ENCODE measurements at places on chromosomes 16 and 17.

GRCh38 chr16:82345318-82345717 lies 175.3 kb upstream of the MPHOSPH6 start:
- no peak for DNase-seq

- no peak for DNase-seq
Observed at GRCh38 chr17:31605761-31606160, 214.3 kb downstream of the RAB11FIP4 start.

GRCh38 chr16:71746442-71747046 lies 22.0 kb upstream of the PHLPP2 start:
- DNase-seq: no peak

DNA sequence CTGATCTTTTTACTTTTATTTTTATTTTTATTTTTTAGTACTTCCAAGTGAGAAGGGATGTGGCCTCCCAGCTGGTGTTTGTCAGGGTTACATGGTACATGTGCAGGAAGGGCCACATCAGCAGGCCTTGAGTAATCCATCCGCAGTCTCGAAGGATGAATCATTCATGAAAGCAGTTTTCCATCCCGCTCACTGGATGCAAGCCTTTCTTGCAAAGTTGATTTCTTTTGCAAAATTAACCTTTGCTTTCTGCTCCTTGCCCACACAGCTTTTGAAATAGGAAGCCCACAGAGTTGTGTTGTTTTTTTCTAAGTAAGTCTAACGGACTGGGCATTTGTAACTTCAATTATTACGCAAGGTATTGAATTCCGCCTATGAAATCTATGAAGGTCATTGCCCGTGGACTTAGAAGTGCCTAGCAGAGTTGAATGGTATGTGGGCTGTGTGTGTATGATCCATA lies 157.4 kb downstream of the PRKCA start:
- no peak for DNase-seq

DNA sequence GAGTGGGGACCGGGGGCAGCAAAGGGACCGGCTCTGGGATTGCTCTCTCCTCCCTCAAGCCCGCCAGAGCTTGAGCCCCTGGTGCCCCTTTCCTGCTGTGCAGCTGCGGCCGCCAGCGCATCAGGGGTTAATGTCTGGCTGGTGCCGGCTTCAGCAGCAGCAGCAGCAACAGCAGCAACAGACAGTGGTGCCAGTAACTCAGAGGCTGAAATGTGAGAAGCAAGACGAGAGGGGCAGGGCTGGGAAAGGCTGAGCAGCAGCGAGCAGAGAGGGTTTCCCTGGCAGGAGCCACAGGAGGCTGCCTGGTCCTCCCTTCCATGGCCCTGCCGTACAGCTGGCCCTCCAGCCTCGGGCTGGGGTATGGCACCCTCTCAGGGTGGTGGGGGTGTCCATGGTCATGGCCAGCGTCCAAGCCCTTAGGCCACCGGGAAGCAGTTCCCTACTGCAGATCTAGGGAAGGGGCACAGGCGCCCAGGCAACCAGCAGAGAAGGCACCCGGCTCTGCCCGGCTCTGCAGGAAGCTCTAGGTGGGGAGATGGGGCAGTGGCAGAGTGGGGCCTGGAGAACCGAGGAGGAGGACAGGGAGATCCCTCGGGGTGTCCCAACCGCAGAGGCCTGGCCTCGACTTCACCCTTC lies 21.1 kb upstream of the TFAP4 start:
- no peak for DNase-seq

- no peak for DNase-seq
Observed at GRCh38 chr17:27502526-27503324, 46.5 kb downstream of the KSR1 start.

DNA sequence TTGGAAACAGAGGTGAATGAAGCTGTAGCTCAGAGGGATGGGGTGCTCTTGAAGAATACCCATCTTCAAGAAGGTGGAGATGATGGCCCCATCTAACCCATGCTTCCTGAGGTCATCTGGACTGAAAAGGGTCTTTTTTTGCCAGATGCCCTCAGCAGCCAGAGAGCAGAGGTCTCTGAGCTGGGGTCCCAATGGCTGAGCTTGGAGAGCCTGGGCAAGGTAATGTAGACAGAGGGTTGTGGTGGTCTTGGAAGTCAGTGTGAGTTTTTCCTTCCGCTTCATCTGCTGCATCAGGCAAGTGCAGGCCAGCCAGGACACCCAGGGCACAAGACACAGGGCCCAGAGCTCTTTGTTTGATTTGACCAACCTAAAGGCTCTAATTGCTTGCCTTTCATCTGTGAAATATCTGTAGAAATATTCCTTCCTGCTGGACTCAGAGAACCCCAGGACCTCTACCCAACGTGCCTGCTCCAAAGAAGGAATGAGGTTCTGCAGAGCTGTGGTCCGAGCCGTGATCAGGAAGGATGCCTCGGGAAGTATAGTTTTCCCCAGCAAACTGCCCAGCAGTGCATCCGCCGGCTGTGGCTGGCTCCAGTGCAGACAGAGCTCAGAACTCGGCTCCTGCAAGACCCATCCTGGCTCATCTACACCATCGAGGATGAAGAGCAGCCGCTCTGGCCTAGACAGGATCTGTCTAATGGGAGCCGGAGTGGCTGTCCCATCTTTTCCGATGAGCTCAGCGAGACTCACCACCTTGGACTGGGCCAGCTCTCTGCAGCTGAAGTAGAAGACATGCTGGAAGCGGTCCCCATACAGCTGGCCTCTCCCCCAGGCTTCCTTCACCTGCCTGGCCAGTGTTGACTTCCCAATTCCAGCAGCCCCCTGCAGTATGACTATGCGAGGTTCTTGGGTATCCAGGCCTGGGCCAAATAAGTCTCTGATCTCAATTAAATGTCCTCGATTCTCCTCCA lies 25.2 kb downstream of the NLRP1 start:
- no peak for DNase-seq

GRCh38 chr17:45648642-45649041 lies 135.5 kb upstream of the CRHR1 start:
- DNase-seq: no peak

DNA sequence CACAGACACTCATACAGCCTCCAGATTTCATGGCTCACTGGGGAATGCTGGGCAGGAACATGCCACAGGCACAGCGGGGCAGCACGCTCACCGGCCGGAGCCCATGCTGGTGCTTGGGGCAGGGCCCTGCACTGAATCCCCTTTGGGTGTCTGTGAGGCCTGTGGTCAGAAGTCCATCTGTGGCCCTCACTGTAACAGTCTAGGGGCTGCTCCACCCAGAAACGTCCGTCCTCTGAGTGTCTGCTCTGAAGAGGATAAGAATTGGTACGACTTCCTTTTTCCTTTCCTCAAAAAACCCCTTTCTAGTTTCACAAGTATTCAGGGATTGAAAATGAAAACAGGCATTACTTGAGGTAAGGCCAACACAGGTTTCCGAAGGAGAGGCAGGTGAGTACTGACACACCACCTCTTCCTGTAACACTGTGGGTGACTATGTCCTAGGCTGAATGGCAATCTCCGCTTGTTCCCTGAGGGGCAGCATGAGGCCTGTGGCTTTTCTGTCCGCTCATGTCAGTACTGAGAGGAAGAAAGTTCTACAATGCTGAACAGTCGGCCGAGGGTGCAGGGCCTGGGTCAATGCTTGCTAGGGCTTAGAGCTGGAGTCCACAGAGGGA lies 42.5 kb downstream of the TMEM11 start:
- DNase-seq: no peak

DNA sequence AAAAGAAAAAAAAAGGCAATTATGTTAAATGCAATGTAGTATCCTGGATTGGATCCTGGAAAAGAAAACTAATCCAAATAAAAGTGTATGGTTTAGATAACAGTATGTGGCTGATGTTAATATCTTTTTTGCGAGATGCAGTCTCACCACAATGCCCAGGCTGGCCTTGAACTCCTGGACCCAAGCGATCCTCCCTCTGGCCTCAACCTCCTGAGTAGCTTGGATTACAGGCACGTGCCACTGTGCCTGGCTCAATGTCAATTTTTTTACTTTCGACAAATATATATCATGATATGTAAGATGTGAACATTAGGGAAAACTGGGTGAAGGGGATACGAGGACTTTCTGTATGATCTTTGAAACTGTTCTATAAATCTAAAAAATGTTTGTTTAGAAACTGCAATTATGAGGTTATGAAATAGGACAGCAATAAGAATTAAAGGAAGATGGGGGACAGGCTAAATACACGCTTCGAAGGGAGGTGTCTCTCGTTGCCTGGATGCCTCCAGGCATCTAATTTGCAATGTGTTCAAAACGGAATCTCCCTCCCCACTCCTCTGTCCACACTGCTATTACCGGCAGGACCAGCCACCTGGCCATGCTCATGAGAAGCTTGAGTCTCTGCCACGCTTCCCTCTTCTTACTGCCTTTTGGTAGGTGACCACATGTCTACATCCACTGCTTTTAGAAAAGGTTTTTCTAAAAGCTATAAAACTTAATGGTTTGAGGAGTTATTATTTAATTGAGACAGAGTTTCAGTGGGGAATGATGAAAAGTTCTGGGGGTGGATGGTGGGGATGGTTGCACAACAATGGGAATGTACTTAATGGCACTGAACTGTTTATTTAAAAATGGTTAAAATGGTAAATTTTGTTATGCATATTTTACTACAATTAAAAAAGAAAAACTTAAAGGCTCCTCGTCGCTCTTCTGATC lies 15.2 kb downstream of the UBE2O start:
- no peak for DNase-seq

- no peak for DNase-seq
Observed at GRCh38 chr17:16106161-16106891, 106.7 kb downstream of the TTC19 start.

DNA sequence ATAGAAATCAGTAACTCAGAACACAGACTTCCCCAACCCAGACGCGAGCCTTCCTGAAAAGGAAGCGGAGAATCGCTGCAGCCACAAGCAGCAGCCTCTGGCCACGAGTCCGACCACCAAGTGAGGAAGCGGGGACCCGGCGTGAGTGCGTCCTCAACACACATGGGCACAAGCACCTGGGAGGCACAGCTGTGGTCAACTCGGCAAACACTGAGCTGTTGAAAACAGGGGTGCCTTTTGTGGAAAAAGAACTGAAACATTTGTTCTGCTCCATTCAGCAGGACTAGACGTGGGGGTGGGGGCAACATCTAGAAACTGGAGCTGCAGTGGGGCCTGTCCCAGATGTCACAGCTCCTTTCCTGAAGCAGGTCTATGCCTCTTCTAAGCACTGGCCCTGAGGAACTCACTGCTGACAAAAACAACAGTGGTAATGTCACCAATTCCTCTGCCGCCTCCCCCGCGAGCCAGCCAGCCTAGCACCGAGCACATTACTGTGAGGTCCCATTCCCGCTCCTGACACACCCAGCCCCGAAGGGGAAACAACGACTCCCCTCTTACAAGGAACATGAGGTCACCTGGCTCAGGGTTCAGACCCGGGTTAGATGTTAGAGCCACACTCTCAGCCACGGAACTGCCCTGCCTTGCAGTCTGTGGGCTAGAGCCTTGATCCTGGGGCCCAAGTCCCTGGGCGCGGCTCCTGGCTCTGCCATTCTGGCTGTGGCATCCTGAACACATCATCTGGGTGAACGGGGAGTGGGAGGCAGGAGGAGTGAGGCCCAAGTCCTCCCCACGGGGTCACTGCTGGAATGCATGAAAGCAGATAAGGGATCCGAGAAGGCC lies 29.0 kb downstream of the KDM8 start:
- DNase-seq: no peak

- no peak for DNase-seq
Observed at GRCh38 chr16:57711346-57711745, 16.7 kb downstream of the DRC7 start.

- DNase-seq: no peak
Observed at GRCh38 chr17:1484676-1485422, 7.6 kb downstream of the MYO1C start.

GRCh38 chr16:2341456-2342447 lies 1.2 kb upstream of the ABCA3 start:
- DNase-seq: peak; percentile 12

DNA sequence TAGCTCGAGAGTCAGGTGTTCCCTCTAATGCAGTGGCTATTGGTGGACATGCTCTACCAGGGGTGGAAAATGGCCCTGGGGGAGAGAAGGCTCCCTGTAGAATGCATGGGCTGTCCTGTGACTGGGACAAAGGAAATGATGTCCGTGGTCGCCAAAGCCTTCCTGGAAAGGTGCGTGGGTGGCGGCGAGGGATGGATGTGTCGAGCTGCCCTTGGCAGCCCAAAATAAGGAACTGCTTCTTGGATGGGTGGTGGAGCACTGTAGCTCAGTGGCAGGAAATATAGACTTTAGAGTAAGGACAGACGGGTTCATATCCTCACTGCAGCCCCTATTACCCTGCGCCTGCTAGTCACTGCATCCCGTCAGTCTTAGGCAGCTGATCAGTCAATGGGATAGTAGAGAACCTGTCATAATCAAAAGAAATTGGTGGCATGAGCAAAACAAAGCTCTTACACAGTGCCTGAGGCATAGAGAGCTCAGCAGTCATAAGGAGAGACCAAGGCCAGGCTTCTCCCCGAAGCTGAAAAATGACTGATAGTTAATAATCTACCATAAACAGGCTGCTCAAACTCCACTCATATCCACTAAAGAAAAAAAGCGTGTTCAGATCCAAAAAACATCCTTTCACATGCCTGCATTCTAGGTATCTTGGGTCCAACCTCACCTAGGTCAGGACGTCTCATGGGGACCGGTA lies 123.5 kb upstream of the PLCG2 start:
- DNase-seq: no peak

DNA sequence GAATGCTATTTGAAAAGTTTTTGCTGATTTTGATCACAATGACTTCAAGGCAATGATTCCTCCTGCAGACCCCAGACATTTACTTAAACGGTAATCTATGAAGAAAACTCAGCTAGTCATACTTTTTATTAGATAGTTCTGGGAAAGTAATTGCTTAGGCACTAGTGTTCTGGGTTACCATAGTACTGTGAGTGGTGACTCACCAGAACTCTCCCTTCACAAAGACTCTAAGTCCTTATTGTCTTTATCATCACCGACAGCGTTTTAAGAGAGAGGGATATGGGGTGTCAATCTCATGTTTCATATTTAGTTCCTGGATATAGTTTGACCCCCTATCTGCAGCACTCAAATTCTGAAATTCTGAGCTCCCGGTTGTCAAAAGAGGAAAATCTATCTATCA lies 43.0 kb upstream of the CDH8 start:
- DNase-seq: no peak

DNA sequence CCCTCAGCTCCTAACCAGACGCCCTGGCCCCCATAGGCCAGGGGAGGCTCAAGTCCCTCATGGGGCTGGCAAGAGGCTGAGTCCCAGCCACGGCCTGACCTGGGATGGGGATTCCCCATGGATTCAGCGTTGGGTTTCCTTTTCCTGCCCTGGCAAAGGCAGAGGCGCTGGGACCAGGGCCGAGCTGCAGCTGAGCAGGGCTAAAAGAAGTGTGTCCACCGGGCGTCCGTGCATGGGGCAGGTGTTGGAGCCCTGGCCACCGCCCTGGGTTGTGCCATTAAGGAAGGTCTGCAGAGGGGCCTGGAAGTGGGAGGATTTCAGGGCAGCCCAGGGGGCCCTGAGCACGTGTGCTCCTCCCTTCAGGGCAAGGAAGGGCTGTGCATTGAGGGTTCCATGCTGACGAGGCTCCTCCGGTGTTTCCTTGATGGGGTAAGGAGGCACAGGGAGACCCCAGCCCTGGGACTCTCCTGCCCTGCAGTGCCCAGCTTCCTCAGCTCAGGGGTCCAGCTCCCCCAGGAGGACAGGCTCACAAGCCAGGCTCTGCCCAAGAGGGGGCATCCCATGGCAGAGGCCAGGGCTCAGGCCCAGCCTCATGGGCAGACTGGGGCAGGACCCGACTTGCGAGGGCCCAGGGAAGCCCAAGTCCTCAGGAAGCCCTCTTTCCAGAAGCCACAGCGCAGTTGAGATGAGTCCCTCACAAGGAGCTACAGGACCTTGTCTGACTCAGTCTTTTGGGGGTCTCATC lies 10.1 kb downstream of the TBC1D26 start:
- no peak for DNase-seq

Data from amygdala (tissue), 56 donors.